ENCODE measurements at places on chromosomes 2 and 18.

- DNase-seq = no peak
Observed at GRCh38 chr2:161352719-161353118, 44.5 kb downstream of the PSMD14 start.

- DNase-seq = no peak
Observed at GRCh38 chr2:173126819-173127218, 51.2 kb downstream of the MAP3K20 start.

DNA sequence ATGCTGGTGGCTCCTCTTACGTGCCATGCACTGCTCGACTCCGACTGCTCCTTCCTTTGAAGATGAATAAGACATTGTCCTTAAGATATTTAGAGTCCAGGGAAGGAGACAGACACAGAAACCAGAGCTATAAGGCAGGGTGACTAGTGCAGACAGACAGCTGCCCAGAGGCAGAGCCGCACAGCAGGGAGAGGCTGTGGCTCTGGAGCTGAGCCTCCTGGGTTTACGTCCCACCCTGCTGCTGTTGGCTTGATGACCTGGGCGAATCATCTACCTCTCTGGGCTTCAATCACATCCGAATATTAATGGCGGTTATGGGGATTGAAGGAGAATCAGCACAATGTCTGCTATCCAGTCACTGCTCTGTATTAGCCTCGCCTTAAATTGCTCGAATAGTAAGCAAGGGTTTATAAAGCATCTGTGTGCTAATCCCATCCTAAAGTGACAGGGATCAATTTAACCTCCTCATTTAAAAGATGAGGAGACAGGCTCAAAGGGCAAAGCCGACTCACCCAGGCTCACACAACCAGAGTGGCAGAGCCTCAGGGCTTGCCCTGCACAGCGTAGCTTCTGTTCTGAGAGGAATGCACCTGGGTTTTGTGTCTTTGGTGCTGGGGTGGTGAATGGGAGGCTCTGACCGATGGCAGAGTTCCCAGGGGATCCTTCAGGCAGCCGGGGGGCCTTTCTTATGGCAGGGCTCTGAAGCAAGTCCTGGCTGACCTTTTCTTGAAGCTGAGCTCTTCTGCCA is 284.1 kb downstream of the MYCN start:
- no peak for DNase-seq

DNA sequence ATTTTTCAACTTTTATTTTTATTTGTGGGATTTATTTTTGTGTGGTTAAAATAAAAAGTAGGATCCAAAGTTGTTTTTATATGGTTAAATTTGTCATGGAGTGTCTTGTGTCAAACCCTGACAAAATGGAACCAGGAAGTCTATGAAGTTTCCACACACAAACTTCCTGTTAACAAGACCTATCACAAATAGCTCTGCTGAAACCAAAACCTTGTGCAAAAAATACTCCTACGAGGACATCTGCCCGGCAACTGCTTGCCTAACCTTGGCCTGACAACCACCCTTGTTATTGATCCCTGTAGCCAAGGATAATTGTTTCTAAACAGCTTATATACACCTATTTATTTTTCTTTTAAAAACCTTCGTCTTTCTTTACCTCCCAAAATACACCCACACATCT is 389.6 kb downstream of the TRIB2 start:
- no peak for DNase-seq

DNA sequence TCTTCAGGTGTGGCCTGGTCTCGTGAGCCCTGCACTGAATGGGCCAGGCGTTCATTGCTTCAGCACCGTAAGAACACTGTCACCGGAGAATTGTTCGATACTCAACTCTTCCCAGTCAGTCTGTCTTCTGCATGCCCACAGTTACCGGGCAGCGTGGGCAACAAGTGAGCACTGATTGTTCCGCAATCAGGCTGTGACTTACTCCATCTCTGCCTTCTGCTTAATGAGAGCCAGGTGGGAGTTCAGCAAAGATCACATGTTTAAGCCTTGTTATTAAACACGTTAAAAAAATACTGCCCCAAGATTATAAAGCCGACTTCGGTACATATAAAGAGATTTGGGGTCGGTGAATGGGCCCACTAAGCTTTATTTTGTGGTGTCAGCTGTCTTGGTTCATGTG is 3.7 kb downstream of the STEAP3 start:
- no peak for DNase-seq

DNA sequence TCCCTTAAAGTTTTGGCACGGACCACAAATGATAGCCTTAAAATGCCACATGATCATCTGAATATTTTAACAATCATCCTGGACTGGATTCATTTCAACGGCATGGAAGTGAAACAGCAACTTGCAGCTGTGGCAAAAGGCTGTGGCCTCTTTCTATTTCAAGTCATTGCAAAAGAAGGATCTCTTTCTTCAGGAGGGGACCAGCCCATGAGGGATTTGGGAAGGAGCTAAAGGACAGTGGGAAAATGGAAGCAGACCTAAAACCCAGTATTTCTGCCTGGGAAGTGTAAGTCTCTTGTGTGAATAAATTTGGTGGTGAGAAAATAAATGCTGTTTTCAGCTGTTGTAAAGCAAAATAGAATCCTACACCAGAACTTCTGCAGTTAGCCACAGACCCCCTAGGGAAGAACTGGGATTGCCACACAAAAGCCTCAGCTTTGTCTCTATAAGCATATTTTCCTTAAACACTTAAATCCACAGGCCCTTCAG is 107.3 kb upstream of the ZFP36L2 start:
- no peak for DNase-seq

DNA sequence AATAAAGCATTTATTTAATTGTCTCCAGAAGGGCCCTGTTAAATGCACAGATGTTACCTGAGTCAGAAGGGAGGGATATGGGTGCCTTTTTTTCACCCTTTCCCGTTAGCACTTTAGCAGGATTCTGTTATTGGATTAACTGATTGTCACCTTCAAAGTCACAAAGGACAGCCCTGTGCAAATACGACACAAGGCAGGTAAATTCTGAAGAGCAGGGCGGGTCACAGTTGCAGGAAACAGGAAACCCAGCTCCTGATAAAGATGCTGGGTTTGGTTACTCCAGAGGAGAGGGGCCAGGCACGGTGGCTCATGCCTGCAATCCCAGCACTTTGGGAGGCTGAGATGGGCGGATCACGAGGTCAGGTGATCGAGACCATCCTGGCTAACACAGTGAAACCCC is 11.4 kb upstream of the PKDCC start:
- DNase-seq = no peak

GRCh38 chr18:13726972-13727331 is 479 bp downstream of the RNMT start:
- DNase-seq = no peak

DNA sequence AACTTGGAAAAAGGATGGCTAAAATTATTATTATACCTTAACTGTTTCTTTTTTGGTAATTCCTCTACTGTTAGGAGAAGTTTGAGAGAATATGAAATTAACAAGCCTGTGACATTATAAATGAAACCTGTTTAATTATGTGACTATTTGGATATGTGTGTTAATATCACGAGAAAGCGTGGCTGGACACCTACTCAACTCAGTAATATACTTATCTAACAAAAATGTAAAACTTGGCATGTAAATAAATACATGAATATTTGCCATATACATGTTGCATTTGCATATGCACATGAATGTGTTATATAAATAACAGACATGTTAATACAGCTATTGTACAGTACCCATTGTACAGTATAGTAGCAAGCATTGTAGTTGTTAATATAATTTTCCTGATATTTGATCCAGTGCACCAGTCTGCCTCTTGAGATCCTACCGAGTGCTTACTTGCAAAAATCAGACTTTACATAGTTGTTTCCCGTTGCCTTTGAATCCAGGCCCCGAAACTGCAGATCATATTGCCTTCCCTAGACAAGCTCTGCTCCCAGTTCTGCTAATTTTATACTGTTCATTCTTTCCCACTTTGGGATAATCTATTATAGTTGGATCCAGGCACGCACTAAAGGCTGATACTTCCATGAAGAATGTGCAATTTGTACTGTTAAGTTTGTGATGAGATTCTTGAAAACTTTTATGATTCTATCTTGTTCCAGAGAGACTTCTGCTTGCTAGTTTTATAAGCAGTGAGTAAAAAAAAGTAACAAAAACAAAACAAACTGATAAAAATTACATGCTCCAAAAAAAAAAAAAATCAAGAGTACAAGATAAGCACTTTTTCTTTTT is 395.6 kb downstream of the ARHGAP15 start:
- no peak for DNase-seq

DNA sequence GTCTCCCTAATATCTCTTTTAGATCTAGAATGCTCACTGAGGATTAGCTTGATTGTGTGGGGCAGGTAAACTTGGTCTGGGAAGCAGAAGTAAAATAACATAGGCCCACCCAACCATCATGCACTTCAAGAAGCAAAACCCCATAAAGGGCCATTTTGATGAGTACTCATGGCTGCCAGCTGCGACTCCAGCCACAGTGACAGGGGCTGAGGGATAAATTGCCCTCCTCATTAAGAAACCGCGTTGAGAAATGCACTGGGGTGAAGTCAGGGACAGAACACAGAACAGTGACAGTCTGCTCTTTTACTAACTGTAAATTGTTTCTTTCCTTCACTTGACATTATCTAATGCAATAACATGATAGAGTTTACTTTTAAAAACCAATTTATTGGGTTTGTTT is 60.2 kb downstream of the RND3 start:
- DNase-seq = no peak

DNA sequence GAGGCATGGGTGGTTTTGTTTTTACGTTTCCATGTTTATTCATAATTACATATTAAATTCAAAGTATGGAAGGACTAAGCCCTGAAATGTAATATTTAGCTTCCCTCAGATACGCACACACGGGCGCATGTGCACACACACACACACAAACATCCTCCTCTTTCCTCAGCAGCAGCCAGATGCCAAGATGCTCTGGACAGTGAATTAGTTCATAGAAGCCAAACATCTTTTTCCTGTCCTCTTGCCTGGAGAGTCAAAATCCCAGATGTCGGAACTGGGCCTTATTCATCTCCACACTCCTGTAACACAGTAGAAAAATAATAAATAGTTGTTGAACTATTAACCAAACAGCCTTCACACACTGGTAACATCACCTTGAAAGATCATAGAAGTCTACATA is 273.1 kb downstream of the SP3 start:
- no peak for DNase-seq

DNA sequence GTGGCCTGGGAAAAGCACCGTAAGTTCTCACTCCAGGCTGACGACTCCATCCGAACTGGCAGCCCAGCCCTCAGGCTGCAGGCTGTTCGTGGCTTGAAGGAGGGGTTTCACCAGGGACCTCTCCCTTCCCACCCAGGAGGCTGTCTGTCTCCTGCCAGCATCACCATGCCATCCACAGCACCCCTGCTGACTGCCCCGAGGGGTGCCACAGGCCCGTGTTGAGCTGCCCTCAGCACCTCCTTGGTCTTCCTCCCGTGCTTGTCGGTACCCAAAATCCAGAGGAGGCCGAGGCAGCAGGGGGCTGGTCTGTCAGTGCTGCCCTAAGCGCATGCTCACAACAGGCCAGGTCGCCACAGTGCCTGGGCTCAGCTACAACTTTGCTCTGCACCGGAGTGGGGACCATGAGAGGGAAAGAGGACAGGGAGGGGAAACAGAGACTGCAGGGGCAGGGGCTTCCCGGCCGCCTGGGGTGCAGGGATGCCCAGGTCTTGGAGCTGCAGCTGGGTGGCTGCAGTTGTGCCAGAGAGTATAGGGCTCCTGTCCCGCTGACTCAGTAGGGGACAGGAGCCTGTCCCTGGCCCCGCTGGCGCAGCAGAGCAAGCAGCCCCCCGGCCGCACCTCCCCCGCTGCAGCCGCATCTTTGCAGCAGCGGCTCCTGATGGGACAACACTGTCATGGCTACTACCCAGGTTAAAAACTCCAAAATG is 963.7 kb upstream of the CRIM1 start:
- no peak for DNase-seq

GRCh38 chr2:8693157-8693821 is 11.4 kb downstream of the ID2 start:
- no peak for DNase-seq

- no peak for DNase-seq
Observed at GRCh38 chr2:1989216-1989615, 244.9 kb upstream of the PXDN start.

GRCh38 chr2:213137064-213137463 is 14.3 kb downstream of the IKZF2 start:
- DNase-seq = no peak

- no peak for DNase-seq
Observed at GRCh38 chr2:16197504-16198147, 257.3 kb downstream of the MYCN start.

DNA sequence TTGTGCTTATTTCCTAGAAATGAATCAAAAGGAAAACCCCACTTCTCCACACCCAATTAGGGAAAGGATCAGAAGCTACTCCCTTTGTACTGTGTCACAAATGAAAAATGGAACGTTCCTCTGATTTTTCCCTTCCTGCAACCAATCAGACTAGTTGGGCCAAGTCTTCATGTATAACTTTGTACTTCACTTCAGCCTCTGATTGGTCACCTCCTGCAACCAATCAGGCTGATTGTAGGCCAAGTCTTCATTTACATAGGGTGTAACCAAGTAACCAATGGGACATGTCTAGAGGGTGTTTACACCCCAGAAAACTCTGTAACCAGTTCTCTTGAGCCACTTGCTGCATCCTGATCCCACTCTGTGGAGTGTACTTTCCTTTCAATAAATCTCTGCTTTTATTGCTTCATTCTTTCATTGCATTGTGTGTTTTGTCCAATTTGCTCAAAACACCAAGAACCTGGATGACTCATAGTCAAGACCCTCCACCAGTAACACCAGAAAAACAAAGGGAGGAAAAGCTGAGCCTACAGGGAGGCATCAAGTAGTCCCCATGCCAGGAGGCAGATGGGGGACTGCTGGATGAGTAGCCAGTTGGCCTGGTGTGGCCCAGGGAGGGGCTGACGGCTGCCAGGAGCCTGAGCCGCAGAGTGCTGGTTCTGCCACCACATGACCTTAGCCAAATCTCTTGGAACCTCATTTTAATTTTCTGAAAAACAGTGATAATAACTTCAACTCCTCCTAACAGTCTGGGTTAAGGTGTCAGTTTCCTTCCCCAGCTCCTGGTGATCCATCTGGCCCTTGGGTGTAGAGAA is 46.1 kb downstream of the SOWAHC start:
- DNase-seq = no peak

GRCh38 chr18:48788373-48788772 is 162.4 kb downstream of the SMAD7 start:
- no peak for DNase-seq
